ENCODE measurements at places on chromosomes 7 and 10.

- DNase-seq = no peak
These were observed 31.5 kb downstream of the BLVRA start for GRCh38 chr7:43790006-43790405.

GRCh38 chr7:132102942-132103341 lies 473.3 kb downstream of the PLXNA4 start:
- DNase-seq = no peak

DNA sequence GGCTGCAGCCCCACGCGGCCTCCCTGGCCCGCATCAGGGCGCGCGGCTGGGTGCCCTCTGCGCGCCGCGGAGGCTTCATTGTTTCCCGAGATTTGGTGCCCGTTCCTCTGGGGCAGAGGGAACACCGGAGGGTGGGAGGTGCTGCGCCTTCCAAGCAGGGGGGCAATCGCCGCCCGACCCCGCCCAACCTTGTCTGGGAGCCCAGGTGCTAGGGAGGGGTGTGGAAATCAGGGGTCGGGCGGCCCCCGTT lies 1.0 kb upstream of the NRP1 start:
- peak; percentile 62 for DNase-seq

- DNase-seq = no peak
These were observed 74.3 kb upstream of the CSTF2T start for GRCh38 chr10:51773681-51774080.

- no peak for DNase-seq
These were observed 294.5 kb downstream of the ADK start for GRCh38 chr10:74445493-74445892.

DNA sequence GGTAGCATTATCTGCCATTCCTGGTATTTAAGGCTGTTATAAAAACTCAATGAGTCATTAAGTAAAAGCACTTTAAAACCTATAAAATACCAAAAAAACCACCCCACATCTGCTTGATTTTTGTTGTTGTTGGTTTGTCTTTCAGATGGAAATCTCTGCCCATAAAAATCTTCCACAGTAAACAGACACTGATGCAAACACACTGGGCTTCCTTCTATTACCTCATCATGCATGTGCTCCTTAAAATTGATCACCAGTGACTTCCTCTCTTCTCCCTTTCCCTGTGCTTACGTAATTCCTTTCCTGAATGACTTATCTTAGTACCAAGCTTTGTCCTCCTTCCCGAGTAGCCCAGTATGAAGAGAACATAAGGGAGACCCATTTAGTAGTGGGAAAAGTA lies 167.2 kb downstream of the EVX1 start:
- peak; percentile 36 for DNase-seq

GRCh38 chr7:126791306-126791705 lies 461.4 kb downstream of the GRM8 start:
- peak; percentile 9 for DNase-seq

GRCh38 chr10:98831391-98831790 lies 384.7 kb upstream of the HPS1 start:
- DNase-seq = no peak
